Skin of body (tissue), 3 donors: ENCODE measurements at places on chromosomes 2 and 18. TPM values are rescaled to one million over a fixed set of nuclear protein-coding genes. Genes with fewer than 3 reads are reported as not detected.

GRCh38 chr18:38940475-38940862, 1374.9 kb upstream of the CELF4 start:
- DNase-seq = no peak

GRCh38 chr2:18980786-18981430, 377.5 kb downstream of the OSR1 start:
- peak; percentile 22 for DNase-seq

GRCh38 chr2:47293976-47294375, 109.0 kb upstream of the MSH2 start:
- DNase-seq = no peak

DNA sequence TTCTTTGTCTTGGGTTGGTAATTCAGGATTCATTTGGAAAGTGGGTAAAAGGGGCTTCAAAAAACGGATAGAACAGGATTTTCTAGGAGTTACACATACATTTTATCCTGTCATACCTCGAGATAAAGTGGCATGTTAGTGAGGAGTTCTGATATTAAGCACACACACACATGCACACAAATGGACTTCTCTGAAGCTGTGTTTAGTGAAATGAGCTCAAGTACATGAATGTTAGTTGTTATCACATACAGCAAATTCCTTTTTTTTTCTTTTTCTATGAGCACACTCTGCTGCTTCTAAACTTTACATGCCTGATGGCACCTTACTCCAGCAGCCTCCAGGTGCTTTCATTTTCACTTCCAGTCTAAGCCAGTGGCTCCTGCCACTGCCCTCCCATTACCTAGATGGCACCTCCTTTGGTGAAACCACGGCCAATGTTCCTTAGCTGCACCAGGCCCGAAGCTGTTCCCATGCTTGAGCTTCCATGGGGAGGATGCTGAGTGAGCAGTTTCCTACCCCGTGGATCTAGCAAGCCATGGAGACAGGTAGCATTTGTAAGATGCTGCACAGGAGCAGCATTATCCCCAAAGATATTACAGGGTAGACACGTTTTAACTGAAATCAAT, 49.7 kb downstream of the STAT1 start:
- DNase-seq = no peak

- no peak for DNase-seq
These were observed 19.2 kb downstream of the DAW1 start for GRCh38 chr2:227890495-227891079.

- DNase-seq = no peak
These were observed 27.1 kb upstream of the ODC1 start for GRCh38 chr2:10475221-10475722.

Gene FBXO36
- total RNA-seq = 4.5 TPM

Gene SP110
- 12.2 TPM for total RNA-seq

Gene ALPP
- not detected for total RNA-seq

Gene SERPINB13
- 21.2 TPM for total RNA-seq
